CD4-positive, alpha-beta T cell (primary cell): ENCODE measurements at places on chromosomes 3 and 15. TPM values are rescaled to one million over a fixed set of nuclear protein-coding genes. Genes with fewer than 3 reads are reported as not detected.

DNA sequence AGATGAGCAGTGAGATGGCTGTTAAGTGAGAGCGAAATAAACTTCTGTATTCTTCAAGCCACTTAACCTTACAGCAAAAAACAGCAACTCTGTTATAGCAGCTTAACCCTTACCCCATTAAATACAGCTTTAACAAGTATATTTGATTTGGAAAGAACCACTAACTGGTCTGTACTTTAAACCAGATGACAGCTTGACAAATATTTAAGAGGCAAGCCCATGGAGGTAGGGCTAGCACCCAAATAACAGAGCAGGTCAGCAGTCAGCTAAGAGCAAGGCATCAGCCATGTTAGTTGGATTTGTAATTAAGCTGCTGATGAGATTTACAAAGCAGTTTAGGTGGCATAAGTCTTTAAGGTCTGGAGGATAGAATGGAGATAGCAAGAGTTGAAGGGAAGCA is 3.5 kb downstream of the LZTFL1 start:
- no peak overlapping the region for H3K4me3 ChIP-seq
- no peaks in the 10 kb centered on the region for H3K27me3 ChIP-seq
- H3K27ac ChIP-seq, result no peak overlapping the region
- DNase-seq, result no peak
- peaks cover 17% of the 10 kb centered on the region for H3K4me1 ChIP-seq
- H3K36me3 ChIP-seq, result peaks cover 19% of the 10 kb centered on the region

- no peaks in the 10 kb centered on the region for H3K36me3 ChIP-seq
- no peak for DNase-seq
- peaks cover 8% of the 10 kb centered on the region for H3K4me1 ChIP-seq
These were observed 361.0 kb downstream of the SHQ1 start for GRCh38 chr3:72487078-72487765.

DNA sequence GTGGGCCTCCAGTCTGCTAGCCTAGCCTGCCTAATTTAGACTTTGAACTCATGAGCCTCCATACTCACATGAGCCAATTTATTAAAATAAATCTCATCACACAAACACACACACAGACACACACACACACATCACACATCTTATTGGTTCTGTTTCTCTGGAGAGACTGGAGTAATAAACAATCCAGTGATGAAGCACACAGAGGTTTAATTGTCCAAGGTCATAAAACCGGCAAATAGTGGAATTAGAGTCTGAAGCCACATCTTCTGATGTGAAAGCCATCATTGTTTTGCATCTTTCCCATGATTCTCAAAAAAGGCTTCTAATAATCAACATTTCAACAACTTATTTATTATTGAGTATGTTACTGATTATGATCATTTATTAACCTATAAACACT is 249.4 kb upstream of the KCNH8 start:
- no peak overlapping the region for H3K27ac ChIP-seq
- no peak overlapping the region for H3K4me3 ChIP-seq
- no peaks in the 10 kb centered on the region for H3K36me3 ChIP-seq
- H3K4me1 ChIP-seq, result no peaks in the 10 kb centered on the region
- DNase-seq, result no peak

GRCh38 chr3:158249183-158249582 is 139.3 kb downstream of the RSRC1 start:
- H3K4me3 ChIP-seq, result no peak overlapping the region
- DNase-seq, result no peak
- H3K27ac ChIP-seq, result no peak overlapping the region
- no peaks in the 10 kb centered on the region for H3K27me3 ChIP-seq
- no peaks in the 10 kb centered on the region for H3K4me1 ChIP-seq
- H3K36me3 ChIP-seq, result peaks cover 2% of the 10 kb centered on the region

GRCh38 chr3:78764634-78765033 is 1003.2 kb downstream of the ROBO1 start:
- no peaks in the 10 kb centered on the region for H3K27me3 ChIP-seq
- no peak overlapping the region for H3K4me3 ChIP-seq
- H3K4me1 ChIP-seq, result no peaks in the 10 kb centered on the region
- no peak overlapping the region for H3K27ac ChIP-seq
- DNase-seq, result no peak

- no peak overlapping the region for H3K27ac ChIP-seq
- DNase-seq, result no peak
- no peak overlapping the region for H3K4me3 ChIP-seq
These were observed 25.2 kb upstream of the TSPAN3 start for GRCh38 chr15:77096138-77096537.

DNA sequence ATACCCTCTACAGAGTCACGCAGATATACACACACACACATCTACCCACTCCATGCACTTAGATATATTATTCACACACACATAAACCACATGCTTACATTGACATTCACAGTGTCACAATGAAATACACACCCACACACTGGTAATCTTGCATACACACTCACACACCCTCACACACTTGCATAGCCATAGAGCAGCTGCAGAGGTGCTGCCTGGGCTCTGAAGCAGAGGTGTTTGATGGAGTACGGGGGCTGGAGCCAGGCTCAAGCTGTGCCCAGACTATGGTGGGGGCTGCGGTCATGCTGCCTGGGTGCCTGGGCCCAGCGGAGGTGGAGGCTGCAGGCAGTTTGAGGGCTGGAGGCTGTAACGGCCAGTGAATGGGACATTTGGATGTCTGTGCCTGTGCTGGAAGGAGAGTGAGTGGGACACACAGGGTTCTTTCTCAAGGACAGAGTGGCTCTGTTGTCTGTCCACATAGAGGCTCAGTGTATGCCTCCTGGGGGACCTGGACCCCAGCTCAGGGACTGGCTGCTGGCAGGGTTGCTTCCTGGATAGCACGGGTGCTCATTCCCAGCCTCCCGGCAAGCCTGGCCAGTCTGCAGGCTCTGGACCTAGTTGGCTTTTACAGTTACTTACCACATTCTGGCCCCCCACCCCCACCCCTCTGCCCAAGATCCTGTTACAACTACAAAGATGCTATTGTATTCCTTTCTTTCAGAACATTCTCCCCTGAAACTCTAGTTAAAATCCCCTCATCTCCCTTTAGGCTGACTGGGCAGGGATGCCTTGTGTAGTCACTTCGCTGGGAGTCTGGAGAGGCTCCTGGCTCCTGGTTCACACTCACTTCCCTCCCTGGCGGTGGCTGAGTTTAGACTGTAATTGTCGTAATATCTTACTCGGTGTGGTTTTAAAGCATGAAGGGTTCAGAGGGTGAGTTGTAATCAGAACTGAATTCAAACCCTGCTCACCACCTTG is 12.5 kb downstream of the GASK1A start:
- no peaks in the 10 kb centered on the region for H3K27me3 ChIP-seq
- no peak overlapping the region for H3K4me3 ChIP-seq
- no peaks in the 10 kb centered on the region for H3K36me3 ChIP-seq
- no peak for DNase-seq
- H3K4me1 ChIP-seq, result no peaks in the 10 kb centered on the region
- no peak overlapping the region for H3K27ac ChIP-seq

DNA sequence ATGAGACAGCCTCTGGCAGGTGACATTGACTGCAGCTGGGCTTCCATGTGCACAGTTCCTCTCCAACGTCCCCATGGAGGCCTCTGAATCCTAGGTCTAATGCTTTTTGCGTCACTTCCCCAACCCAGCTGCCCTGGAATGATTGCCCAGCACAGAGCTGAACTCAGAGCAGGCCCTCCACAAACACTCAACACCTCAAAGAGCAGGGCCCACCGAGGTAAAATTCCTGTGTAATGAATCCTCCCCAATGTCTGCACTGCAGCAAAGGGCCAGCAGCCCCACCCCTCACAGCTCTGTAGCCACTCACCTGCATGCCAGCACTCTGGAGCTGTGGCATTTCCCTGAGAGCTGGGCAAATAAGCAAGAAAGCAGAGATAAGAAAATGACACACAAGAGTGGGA is 42.6 kb upstream of the DUSP7 start:
- no peaks in the 10 kb centered on the region for H3K4me1 ChIP-seq
- no peak overlapping the region for H3K27ac ChIP-seq
- DNase-seq, result no peak
- H3K4me3 ChIP-seq, result no peak overlapping the region

- no peak overlapping the region for H3K4me3 ChIP-seq
- DNase-seq, result no peak
- no peaks in the 10 kb centered on the region for H3K36me3 ChIP-seq
- no peak overlapping the region for H3K27ac ChIP-seq
These were observed 333.0 kb downstream of the ZNF385D start for GRCh38 chr3:21417991-21418390.

DNA sequence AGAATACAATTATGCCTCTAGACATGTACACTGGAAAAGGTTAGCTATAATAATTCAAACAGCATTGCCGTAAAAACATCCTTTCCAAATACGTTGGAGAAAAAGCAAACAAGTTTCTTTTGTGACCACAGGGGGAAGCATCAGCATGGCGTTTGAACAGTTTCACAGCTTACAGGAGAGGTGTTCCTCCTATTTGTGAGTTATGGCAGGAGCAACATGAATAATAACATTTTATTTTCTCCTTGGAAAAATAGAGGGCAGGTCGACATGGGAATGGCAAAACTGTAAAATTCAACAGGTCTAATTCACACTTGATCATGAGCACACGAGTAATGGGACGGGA is 39.7 kb upstream of the GADL1 start:
- no peaks in the 10 kb centered on the region for H3K27me3 ChIP-seq
- no peaks in the 10 kb centered on the region for H3K36me3 ChIP-seq
- peak; percentile 35 for DNase-seq
- no peak overlapping the region for H3K4me3 ChIP-seq

- no peak for DNase-seq
- H3K36me3 ChIP-seq, result no peaks in the 10 kb centered on the region
- H3K4me1 ChIP-seq, result no peaks in the 10 kb centered on the region
- no peaks in the 10 kb centered on the region for H3K27me3 ChIP-seq
- no peak overlapping the region for H3K4me3 ChIP-seq
- H3K27ac ChIP-seq, result no peak overlapping the region
These were observed 437.8 kb downstream of the ZIC1 start for GRCh38 chr3:147846854-147847478.

GRCh38 chr3:37138816-37139215 is 35.6 kb downstream of the LRRFIP2 start:
- no peaks in the 10 kb centered on the region for H3K27me3 ChIP-seq
- H3K36me3 ChIP-seq, result peaks cover 20% of the 10 kb centered on the region
- H3K27ac ChIP-seq, result no peak overlapping the region
- no peak for DNase-seq

- peaks cover 5% of the 10 kb centered on the region for H3K4me1 ChIP-seq
- no peak overlapping the region for H3K27ac ChIP-seq
- no peaks in the 10 kb centered on the region for H3K27me3 ChIP-seq
- H3K4me3 ChIP-seq, result no peak overlapping the region
- no peak for DNase-seq
These were observed 32.4 kb downstream of the CD200R1L start for GRCh38 chr3:112814266-112814665.

DNA sequence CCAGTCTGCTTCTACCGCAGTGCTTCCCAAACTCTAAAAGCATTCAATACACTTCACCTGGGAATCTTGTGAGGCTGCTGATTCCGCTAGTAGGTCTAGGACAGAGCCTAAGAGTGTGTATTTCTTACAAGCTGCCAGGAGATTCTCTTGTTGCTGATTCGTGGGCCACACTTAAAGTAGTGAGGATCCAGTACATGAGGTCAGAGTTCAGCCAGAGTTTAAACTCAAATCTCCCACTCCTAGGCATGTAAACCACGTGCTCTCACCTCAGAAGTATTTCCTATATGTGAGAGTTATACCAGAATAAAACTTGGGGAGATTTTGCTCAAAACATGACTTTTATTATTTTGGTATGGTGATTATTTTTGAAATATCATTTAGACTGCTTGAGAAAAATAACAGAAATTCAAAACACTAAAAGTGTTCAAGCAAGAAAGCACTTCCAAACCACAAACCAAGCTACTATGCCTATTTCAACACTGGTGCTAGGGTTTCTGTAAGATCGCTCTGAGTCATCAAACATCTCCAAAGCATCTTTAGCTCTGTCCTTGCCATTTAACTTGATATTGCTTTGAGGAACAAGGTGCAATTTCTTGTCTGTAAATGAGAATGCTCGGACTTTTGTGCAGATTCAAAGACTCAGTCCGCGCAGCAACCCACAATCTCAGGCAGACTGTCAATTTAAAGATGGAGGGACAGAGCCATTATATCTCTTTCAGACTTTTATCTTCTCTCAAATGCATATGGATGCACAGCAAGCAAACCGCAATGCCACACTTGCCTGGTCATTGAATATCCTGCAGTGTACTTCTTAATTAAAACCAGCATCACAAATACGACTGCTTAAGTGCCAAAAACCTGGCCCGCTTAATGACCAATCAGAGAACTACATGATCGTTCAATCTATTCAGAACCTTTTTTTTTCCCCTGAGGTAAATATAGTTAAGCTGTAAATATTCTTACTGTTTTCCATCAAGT is 59.8 kb downstream of the AGTR1 start:
- H3K27ac ChIP-seq, result no peak overlapping the region
- no peaks in the 10 kb centered on the region for H3K4me1 ChIP-seq
- H3K4me3 ChIP-seq, result no peak overlapping the region
- DNase-seq, result no peak

DNA sequence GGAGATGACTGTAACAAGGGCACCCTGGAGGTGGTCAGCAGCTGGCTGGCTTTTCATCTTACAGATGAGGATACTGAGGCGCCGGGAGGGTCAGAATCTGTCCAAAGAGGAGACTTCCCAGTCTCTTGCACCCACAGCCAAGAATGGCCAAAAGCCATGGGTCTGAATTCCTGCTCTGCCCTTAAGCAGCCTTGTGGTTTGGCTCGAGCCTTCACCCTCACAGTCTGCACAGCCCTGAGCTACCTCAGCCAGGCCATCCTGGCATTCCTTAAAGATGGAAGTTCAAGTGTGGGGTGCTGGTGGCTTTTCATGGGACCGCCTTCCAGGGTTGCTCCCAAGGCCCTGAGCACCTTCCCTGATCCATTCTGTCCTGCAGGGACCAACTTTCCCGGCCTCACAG is 59.2 kb downstream of the CACNA2D2 start:
- H3K27me3 ChIP-seq, result no peaks in the 10 kb centered on the region
- no peak overlapping the region for H3K4me3 ChIP-seq
- H3K27ac ChIP-seq, result no peak overlapping the region

Gene EXD1
- total RNA-seq, result not detected

Gene CHRD
- total RNA-seq, result 0.22 TPM

Gene MORC1
- total RNA-seq, result not detected

Gene RTP4
- 1.1 TPM for total RNA-seq
